Airway epithelial cell (primary cell): ENCODE measurements at places on chromosomes 5 and 9. TPM values are rescaled to one million over a fixed set of nuclear protein-coding genes. Genes with fewer than 3 reads are reported as not detected.

The MYO10 gene
- 29.4 and 36.7 TPM in 2 replicates for total RNA-seq

The TOR1B gene
- 16.9 and 30.3 TPM in 2 replicates for total RNA-seq

The FGF10 gene
- not detected in 2 replicates for total RNA-seq

The ANAPC2 gene
- 14.7 and 15.9 TPM in 2 replicates for total RNA-seq

The TSSK1B gene
- 0.14 and 0.37 TPM in 2 replicates for total RNA-seq

The PLAC8L1 gene
- total RNA-seq: not detected in 2 replicates

The CBY3 gene
- not detected in 2 replicates for total RNA-seq

The HAPLN1 gene
- total RNA-seq: not detected in 2 replicates

The LCNL1 gene
- not detected in 2 replicates for total RNA-seq

The NKD2 gene
- 0.09 and 0.42 TPM in 2 replicates for total RNA-seq

The SLU7 gene
- total RNA-seq: 27.0 and 44.3 TPM in 2 replicates

The TIMD4 gene
- not detected in 2 replicates for total RNA-seq

The IL13 gene
- not detected in 2 replicates for total RNA-seq

The DNM1 gene
- 0.65 and 1.5 TPM in 2 replicates for total RNA-seq

The SPINK13 gene
- total RNA-seq: not detected in 2 replicates

The PDZD2 gene
- 4.7 and 5.9 TPM in 2 replicates for total RNA-seq

The SIT1 gene
- total RNA-seq: not detected in 2 replicates
